ENCODE measurements at places on chromosomes 3 and 15. TPM values are rescaled to one million over a fixed set of nuclear protein-coding genes. Genes with fewer than 3 reads are reported as not detected.

CKMT1A gene
- polyA plus RNA-seq: not detected

ANKDD1A gene
- 3.5 TPM for polyA plus RNA-seq

PLA2G4E gene
- polyA plus RNA-seq: not detected

NR2E3 gene
- polyA plus RNA-seq: 0.65 TPM

FSIP1 gene
- polyA plus RNA-seq: 2.8 TPM

CISH gene
- polyA plus RNA-seq: 1.6 TPM

USP50 gene
- polyA plus RNA-seq: 0.49 TPM

AHSG gene
- not detected for polyA plus RNA-seq

RYR3 gene
- polyA plus RNA-seq: 0.28 TPM

LIPC gene
- polyA plus RNA-seq: 1.1 TPM

VGLL3 gene
- 80.5 TPM for polyA plus RNA-seq

GMNC gene
- polyA plus RNA-seq: not detected

GOLGA6A gene
- polyA plus RNA-seq: not detected

HRH1 gene
- 8.1 TPM for polyA plus RNA-seq

PIF1 gene
- polyA plus RNA-seq: 8.1 TPM

RASL12 gene
- polyA plus RNA-seq: not detected

SSR3 gene
- polyA plus RNA-seq: 566 TPM

GABRR3 gene
- polyA plus RNA-seq: not detected

TCF12 gene
- polyA plus RNA-seq: 46.3 TPM

BLM gene
- 2.1 TPM for polyA plus RNA-seq

ZPLD1 gene
- polyA plus RNA-seq: not detected

Data from GM23248 (cell line).